ENCODE measurements at places on chromosomes 1 and 21.

DNA sequence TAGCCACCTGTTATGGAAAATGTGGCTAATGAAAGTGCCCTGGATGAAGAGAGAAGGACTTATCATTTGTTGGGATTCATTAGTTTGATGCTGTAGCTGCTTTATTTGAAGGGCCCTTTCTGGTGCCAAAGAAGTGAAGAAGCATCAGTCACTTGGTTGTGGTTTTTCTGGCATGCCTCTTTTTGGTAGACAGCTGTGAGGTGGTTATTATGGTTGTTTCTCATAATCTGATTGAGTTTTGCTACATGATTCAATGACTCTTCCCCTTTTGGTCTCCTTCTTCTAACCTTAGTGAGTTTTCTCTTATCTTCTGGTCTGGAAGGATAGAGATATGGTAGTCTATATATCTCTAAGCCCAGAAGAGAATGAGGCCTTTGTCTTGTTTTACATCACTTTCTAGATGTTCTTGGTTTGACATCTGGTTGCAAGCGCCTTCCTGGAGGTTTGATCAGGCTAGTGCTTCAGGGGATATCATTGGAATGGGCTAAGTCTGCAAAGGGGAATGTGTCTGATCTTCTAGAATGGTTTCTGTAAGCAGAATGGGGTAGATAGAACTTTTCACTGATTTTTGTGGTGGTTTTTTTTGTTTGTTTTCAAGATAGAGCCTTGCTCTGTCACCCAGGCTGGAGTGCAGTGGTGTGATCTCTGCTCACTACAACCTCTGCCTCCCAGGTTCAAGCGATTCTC is 26.0 kb downstream of the ARID1A start:
- no peak for DNase-seq

DNA sequence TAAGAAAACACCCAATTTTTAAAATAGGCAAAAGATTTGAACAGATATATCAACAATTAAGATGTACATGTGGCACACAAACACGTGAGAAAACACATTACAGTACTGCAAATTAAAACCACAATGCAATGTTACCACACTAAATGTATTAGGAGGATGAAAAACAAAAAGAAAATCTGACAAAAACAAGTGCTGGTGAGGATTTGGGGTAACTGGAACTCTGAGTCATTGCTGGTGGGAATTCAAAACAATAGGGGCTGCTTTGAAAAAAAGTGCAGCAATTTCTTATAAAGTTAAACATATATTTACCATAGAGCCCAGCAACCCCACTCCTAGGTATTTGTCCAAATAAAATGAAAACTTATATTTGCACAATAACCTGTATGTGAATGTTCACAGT is 614.1 kb downstream of the SMYD3 start:
- no peak for DNase-seq

GRCh38 chr1:23980728-23981070 is 572 bp upstream of the SRSF10 start:
- DNase-seq = peak; percentile 79

- DNase-seq = peak; percentile 83
These were observed 534 bp downstream of the SLC6A9 start for GRCh38 chr1:44030605-44031251.

- no peak for DNase-seq
These were observed 12.4 kb upstream of the LRIF1 start for GRCh38 chr1:110976089-110976488.

GRCh38 chr1:21126324-21126723 is 50.4 kb downstream of the EIF4G3 start:
- DNase-seq = no peak

GRCh38 chr21:15061747-15062605 is 2.8 kb downstream of the NRIP1 start:
- DNase-seq = peak; percentile 29

GRCh38 chr1:2108213-2108876 is 58.1 kb downstream of the PRKCZ start:
- peak; percentile 18 for DNase-seq

GRCh38 chr1:60699325-60699724 is 383.0 kb upstream of the NFIA start:
- no peak for DNase-seq

GRCh38 chr1:211281320-211282022 is 22.3 kb downstream of the RCOR3 start:
- no peak for DNase-seq

GRCh38 chr1:178580096-178580495 is 67.2 kb downstream of the TEX35 start:
- DNase-seq = no peak

- DNase-seq = no peak
These were observed 444.9 kb downstream of the LTN1 start for GRCh38 chr21:28547766-28548165.

- DNase-seq = no peak
These were observed 584 bp upstream of the LTN1 start for GRCh38 chr21:28993293-28993629.

GRCh38 chr1:42170779-42171621 is 6.5 kb upstream of the GUCA2A start:
- no peak for DNase-seq

DNA sequence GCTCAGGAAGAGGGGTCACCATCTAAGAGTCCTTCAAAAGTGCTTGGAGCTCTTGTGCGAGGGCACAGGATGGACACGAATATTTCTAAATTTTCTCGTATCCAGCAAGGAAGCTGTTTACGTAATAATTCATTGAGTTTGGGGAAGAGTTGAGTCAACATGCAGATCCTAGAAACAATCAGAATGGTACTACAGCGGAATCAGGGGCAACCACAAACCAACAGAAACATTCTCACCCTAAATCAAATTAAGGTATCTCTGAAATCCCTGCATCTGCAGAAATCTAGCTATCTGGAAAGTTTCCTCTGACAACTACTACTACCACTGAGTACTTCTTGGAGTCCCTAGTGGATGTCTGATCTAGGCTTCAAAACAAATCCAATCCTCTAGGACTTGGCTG is 352.4 kb downstream of the LTN1 start:
- no peak for DNase-seq

DNA sequence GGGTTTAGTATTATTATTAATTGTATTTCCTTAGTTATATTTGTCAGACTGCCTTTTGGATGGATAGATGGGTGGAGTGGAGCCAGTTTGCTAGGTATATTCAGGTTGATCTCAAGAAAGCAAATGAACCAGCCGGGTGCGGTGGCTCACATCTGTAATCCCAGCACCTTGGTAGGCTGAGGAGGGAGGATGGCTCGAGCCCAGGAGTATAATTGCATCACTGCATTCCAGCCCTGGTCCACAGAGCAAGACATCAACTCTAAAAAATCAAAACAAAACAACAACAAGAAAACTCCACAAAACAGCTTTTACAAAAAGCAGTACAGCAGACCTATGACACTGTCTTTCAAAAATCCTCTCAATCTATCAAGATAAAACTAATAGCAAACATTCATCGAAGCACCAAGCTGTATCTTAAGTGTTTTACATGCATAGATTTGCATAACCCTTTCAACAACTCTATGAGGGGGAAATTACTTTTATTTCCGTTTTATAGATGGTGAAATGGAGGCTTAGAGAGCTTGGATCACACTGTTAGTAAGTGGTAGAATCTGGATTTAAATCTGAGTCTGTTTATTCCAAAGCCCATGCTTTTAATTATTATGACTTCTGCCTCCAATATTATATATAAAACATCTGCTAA is 25.5 kb downstream of the KMO start:
- no peak for DNase-seq

GRCh38 chr21:38297194-38297631 is 40.4 kb downstream of the KCNJ15 start:
- DNase-seq = no peak

DNA sequence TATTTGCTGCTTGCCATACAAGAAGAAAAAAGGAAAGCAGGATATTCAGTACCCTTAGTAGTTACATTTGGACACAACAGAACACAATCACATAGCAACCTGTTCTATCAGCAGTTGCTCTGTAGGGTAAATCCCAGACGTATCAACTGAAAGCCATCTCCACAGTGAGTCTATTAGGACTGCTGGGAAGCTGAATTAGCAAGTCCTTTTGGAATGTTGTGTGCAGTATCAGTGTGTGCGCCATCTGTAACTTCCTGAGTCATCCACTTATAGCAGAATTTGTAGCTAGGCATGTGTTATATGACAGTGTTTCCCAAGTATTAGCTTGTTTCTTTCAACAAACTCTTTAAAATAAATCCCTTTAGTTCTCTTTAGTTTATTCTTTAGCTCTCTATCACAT is 21.3 kb downstream of the CCDC30 start:
- DNase-seq = no peak

DNA sequence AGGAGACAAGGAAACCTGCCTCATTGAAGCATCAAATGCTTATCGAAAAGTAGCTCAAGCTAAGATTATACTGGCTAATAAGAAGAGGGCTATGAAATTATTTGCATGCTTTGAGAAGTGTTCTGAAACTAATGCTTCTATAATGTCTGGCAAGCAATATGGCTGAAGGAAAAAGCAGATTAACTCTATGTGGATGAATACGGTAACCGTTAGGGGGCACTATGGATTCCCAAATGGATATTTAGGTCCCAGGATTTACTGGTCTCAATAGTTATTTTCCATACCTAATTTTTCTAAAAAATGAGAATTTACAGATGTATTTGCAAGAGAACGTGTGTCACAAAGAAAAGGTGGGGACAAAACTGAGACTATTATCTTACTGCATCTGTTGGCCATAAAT is 34.6 kb upstream of the RRP15 start:
- DNase-seq = no peak

- DNase-seq = no peak
These were observed 338.2 kb downstream of the ASTN1 start for GRCh38 chr1:176826265-176826664.

- DNase-seq = peak; percentile 89
These were observed 24.1 kb downstream of the THRAP3 start for GRCh38 chr1:36248250-36248894.

GRCh38 chr1:62093261-62093660 is 101.4 kb upstream of the L1TD1 start:
- DNase-seq = no peak

GRCh38 chr1:57163789-57164188 is 198.0 kb upstream of the C8B start:
- no peak for DNase-seq

DNA sequence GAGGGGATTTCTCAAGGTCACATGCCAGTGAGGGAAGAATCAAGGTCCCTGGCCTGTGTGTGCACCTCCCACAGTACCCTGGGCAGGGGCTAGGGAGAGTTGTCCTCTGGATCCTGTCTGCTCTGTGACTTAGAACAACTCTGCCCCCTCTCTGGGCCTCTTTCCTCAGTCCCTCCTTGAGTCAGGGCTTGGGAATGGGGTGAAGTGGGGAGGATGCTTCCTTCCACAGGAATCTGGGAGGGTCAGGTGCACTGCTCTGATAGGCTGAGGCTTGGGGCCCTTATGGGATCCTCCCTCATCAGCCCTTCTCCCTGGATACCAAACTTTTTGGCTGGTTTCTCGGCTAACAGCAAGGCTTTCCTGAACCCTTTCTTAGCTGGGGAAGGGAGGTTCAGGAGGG is 2.5 kb downstream of the TRNP1 start:
- no peak for DNase-seq

- DNase-seq = no peak
These were observed 65.6 kb upstream of the TTC34 start for GRCh38 chr1:2867087-2867425.

- no peak for DNase-seq
These were observed 8.9 kb upstream of the POFUT2 start for GRCh38 chr21:45296638-45297037.

DNA sequence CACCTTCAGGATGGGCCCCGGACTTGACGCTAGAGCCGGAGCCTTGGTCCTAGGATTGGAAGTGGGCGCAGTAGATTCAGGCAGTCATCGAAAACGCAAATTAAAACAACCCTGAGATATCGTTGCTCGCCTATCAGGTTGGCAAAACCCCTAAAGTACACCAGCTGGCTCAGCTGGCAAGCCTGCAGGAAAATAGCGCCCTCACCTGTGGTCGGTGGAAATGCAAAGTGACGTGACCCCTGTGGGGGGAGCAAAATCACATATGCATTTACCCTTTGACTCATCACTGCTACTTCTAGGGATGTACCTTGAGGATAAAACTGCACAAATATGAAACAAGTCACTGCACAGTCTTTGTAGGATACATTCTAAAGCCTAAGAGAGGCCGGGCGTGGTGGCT is 170.3 kb upstream of the TMEM51 start:
- DNase-seq = no peak

DNA sequence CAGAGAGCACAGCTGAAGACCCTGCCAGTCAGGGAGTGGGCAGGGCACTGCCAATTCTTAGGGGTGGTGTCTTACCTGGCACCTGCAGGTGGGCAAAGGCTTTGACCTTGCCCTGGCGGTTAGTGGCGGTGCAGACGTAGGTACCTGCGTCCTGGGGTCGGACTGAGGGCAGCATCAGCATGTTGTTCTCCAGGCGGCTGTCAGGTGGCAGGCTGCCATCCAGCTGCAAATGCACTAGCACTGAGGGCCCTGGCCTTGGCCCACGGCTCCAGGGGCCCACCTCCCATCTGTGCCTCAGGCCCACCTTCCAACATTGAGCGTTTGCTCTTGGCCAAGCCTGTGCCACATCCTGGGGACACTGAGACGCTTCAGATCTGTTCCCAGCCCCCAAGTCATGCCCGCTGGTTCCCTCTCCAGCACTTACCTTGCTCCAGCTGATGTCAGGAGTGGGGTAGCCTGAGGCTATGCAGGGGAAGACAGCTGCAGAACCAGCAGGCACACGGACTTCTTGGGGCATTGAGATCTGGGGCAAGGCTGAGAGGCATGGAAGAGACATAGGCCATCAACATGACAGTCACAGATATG is 21.4 kb downstream of the LDLRAD2 start:
- DNase-seq = no peak

DNA sequence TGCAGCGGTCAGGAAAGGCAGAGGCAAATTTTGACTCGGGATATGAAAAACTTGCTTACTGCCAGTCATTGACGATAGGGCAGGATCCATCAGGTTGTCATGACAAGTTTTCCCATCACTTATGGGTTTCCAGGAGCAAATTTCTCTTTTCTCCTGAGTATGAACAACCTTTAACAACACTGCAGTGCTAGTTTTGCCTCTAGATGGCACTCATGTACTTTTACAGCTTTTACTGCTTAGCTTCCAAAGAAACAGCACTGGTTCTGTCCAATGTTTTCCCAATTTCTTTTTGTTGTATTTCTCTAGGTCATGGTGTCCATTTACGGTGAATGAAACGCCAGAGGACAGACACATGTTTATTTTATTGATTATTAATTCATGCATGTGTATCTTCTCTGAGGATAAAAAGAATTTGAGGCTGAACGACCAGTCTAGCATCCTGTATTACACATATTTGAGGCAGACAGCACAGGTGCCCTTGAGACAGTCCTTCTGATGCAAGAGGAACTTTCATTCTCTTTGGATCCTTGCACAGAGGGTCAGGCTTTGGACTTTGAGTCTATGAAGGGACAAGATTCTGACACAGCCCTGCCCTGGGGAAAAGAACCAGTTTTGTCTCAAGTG is 112.3 kb upstream of the TRABD2B start:
- peak; percentile 17 for DNase-seq

DNA sequence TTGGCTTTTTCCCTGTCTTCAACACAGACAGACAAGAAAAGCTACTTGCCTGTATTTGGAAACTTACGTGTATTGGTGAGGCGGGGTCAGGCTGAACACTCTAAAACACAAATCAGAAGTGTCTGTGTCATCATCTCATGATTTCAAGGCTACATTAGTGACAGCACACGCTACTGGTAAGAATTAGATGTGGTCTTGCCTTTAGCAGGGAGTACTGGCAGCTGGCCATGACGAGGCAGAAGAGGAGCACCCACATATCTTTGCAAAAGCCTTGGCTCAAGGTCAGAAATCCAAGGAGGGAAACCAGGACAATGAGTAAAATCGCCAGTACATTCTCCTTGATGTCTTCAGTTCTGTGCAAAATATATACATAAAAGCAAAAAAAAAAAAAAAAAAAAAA is 77.7 kb downstream of the PCNX2 start:
- DNase-seq = no peak

GRCh38 chr1:39089931-39090521 is 63.9 kb downstream of the NDUFS5 start:
- no peak for DNase-seq
